ENCODE measurements at places on chromosomes 6 and 20.

- DNase-seq, result no peak
Observed at GRCh38 chr20:63026582-63027165, 19.9 kb upstream of the BHLHE23 start.

DNA sequence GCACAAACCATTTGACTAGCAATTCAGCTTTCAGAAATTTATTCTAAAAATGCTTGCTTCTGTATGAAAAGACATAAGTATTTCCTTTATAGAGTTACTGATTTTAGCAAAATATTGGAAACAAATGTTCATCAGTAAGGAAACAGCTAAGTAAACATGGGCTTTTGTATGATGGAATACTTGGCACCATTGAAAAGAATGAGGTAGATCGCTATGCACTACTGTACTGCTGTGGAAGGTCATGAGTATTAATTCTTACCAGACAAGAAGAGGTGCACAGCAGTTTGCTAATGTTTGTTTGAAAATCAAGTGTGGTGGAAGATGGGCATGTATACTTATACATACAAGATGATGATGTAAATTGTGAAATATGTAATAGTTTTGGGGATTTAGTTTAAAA is 73.0 kb downstream of the FARS2 start:
- no peak for DNase-seq

- DNase-seq, result no peak
Observed at GRCh38 chr20:59604741-59605600, 631 bp downstream of the PHACTR3 start.

GRCh38 chr6:31407699-31408098 is 4.3 kb downstream of the MICA start:
- DNase-seq, result peak; percentile 74

GRCh38 chr20:11522366-11522741 is 395.3 kb upstream of the BTBD3 start:
- DNase-seq, result no peak

GRCh38 chr20:48785256-48785655 is 42.5 kb downstream of the PREX1 start:
- DNase-seq, result no peak

DNA sequence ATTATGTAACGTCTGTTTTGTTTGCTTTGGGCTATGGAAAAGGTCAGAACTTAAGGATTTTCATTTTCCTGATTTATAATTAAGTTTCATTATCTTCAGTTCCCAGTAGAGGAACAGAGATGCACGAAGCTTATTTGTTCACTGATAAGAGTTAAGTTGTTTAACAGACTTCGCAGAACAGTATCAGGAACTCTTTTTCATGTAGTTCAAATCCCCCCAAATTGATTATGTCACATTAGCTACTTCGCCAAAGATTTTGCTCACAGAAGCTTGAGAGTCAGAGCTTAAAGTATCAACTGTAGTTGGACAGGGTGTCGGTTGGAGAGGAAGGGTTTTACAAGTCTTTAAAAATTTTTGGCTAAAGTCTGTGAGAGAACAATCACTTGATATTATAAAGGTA is 43.4 kb downstream of the ZHX3 start:
- no peak for DNase-seq

DNA sequence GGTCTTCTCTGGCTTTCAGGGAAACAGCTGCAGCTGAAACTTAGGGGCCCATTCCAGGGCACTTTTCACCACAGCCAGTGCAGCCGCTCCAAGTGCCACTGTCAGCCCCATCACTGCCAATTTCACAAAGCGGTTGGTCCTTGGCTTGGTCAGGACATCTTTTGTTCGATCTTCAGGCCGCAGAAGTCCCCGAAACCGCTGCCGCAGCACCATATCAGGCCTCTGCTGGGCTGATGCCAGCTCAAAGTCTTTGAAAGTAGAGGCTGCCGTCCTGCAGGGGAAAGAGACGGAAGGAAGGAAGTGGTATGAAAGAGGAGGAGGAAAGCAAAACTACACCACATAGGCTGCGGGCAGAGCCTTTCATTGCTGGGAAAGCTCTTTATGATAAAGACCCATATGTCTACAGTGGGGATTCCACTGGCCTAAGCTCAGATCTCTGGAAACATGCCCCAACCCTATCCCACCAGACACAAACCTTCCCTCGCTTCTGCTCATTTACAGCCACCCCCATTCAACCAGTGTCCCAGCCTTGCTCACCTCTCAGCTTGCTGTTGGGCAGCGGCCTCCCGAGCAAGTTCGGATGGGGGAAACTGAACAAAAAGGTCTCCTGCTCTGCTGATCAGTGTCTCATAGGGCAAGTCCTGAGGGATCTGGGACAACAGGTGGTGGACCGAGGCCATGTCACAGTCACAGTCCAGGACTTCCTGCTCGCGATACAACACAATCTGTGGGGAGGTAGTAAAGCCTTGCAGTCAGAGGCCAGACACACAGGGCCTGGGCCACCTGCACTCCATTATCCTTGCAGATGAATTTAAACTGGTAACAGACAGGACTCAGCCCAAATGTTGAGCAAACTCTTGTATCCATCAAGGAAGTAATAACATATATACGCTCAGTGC is 23.5 kb downstream of the TBC1D20 start:
- peak; percentile 82 for DNase-seq

DNA sequence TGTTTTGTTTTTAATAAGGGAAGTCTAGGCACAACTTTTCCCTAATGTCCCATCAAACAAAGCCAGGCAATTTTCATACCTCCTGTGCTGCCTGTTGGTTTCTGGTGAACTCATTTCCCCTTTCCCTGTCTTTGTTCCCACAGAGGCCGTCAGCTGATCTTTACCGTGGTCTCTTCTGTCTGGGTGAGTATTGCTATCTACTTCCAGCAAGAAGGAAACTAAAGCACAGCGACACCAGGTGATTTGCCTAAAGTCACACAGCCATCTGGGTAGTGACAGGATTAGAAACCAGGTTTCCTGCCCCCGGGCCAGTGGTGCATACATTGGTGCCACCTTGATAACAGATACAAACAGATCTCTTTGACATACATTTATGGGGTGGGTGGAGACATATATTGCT is 59.6 kb downstream of the RAB44 start:
- DNase-seq, result peak; percentile 49

- no peak for DNase-seq
Observed at GRCh38 chr20:1287787-1288569, 21.9 kb downstream of the SNPH start.

GRCh38 chr20:10927936-10928840 is 254.4 kb upstream of the JAG1 start:
- DNase-seq, result no peak

DNA sequence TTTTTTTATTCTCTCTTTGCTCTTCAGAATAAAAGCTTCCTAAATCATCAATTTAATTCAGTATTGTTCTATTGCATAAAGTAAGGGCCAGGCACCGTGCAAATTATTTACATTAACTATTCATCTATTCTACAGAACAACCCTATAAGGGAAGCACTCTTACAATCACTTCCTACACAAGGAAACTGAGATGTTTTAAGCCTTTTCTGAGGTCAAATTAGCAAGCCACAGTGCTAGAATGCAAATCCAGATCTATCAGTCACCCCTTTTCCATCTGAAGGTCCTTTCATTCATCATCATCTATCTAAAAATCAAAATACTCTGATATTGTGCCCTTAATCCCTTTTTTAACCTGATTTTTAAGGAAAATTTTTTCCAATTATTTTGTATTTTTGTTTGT is 31.2 kb downstream of the FRK start:
- DNase-seq, result no peak

GRCh38 chr20:13276945-13277541 is 56.0 kb downstream of the ISM1 start:
- DNase-seq, result no peak

GRCh38 chr6:168032005-168032760 is 34.7 kb downstream of the KIF25 start:
- peak; percentile 85 for DNase-seq

- DNase-seq, result peak; percentile 34
Observed at GRCh38 chr20:33211817-33212424, 5.2 kb upstream of the BPIFA3 start.

GRCh38 chr6:24719125-24719971 is at the start of gene C6orf62:
TSS of gene C6orf62 (minus strand) at chr6:24719154. CDS start at chr6:24718668, 486 bp downstream.
- DNase-seq, result peak; percentile 52

DNA sequence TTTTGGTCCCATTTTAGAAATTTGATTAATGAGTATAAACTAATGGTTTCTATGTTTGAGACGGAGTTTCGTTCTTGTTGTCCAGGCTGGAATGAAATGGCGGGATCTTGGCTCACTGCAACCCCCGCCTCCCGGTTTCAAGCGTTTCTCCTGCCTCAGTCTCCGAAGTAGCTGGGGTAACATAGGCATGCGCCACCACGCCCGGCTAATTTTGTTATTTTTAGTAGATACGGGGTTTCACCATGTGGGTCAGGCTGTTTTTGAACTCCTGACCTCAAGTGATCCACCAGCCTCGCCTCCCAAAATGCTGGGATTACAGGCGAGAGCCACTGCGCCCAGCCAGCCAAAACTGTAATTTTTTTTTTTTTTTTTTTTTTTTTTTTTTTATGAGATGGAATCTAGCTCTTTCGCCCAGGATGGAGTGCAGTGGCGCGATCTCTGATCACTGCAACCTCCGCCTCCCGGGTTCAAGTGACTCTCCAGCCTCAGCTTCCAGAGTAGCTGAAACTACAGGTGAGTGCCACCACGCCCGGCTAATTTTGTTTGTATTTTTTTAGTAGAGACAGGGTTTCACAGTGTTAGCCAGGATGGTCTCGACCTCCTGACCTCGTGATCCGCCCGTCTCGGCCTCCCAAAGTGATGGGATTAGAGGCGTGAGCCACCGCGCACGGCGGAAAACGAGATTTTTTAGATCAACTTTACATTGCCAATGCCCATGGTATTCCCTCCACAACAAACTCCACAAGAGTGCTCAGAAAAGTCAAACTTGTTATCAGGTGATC is 127.8 kb downstream of the HFE start:
- DNase-seq, result no peak

GRCh38 chr20:62119115-62119514 is 3.2 kb upstream of the LSM14B start:
- DNase-seq, result no peak
